ENCODE measurements at places on chromosomes 1 and 21.

GRCh38 chr1:158814970-158815369 is 16.2 kb upstream of the MNDA start:
- no peak for DNase-seq

- DNase-seq = peak; percentile 8
Observed at GRCh38 chr21:21200939-21201615, 202.9 kb downstream of the NCAM2 start.

GRCh38 chr1:180994262-180994661 is 28.4 kb downstream of the STX6 start:
- no peak for DNase-seq

GRCh38 chr1:168709405-168710363 is 19.3 kb downstream of the DPT start:
- peak; percentile 94 for DNase-seq

GRCh38 chr1:36639461-36639860 is 156.7 kb upstream of the CSF3R start:
- no peak for DNase-seq

- DNase-seq = no peak
Observed at GRCh38 chr1:179840107-179840506, 37.5 kb downstream of the TOR1AIP2 start.

DNA sequence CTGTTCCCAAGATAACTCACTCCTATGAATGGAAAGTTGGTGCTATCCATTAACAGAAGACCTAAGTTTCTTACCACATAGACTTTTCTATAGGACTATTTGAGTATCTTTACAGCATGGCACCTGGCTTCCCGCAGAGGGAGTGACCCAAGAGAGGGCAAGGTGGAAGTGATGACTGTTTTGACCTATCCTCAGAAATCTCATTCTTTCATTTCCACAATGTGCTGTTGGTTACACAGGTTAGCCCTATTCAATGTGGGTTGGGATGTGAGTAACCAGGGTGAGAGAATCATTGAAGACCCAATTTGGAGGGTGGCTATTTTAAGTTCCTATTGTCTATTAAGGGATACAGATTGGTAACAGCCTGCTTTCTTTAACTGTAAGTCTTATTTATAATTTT is 38.3 kb upstream of the NEXN start:
- DNase-seq = no peak

- no peak for DNase-seq
Observed at GRCh38 chr1:99969729-99970621, at the start of gene SLC35A3. Gene SLC35A3, plus strand, starts transcription at chr1:99969996. Its CDS starts 23,559 bp downstream, at chr1:99993555.

DNA sequence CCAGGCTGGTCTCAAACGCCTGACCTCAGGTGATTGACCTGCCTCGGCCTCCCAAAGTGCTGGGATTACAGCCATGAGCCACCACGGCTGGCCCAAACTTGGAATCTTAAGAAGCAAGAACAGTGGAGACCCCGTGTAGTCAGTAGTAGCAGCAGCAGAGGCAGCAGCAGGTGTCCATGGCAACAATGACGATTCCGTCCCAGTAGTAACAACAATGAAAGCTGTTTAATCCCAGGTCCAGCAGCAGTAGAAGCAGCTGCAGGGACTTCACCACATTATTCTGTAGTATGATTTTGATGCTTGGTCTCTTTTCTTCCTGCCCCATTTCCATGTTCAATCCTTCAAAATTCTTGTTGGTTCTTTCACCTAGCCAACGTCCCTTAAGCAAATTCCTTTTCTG is 69.6 kb upstream of the KCTD3 start:
- DNase-seq = no peak

DNA sequence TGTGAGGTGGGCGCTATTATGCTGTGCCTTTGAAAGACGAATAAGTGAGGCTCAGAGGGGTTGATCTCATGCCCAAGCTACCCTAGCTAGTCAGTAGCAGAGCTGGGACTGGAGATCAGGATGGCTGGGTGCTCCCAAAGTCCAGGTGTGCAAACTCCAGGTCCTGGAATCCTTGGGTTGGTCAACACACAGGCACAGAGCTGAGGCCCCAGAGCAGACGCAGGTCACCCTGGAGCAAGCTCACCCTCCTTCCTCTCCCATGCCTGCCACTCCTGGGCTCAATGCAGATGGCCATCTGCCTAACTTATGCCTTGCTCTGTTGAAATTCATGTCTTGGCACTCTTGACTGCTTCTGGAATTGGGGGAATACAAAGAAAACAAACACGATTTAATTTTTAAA is 587.2 kb downstream of the PTPRU start:
- no peak for DNase-seq

- no peak for DNase-seq
Observed at GRCh38 chr1:232954594-232955365, 4.4 kb downstream of the NTPCR start.

- no peak for DNase-seq
Observed at GRCh38 chr21:24486973-24487372, 1120.3 kb downstream of the MRPL39 start.

DNA sequence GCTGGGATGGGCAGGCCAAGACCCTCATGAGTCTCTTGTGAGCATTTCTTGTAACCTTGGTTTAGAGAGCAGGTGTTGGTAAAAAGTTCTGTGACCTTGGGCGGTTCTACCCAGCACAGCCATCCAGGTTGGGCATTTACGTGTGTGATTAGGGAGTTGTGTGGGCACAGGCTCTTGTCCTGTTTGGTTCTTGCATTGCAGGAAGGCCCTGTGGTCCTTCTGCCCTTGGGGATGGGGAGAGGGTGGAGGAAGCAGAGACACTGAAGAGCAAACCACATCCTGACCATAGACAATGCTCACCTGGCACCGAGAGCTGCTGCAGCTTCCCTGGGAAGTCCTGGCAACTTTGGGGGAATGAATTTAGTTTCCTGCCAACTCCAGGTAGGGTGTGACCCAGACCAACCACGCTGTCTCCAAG is 25.6 kb downstream of the RNF187 start:
- DNase-seq = no peak

- DNase-seq = peak; percentile 72
Observed at GRCh38 chr1:183281553-183282091, 95.6 kb downstream of the LAMC2 start.

- no peak for DNase-seq
Observed at GRCh38 chr1:7048395-7048794, 263.1 kb downstream of the CAMTA1 start.

DNA sequence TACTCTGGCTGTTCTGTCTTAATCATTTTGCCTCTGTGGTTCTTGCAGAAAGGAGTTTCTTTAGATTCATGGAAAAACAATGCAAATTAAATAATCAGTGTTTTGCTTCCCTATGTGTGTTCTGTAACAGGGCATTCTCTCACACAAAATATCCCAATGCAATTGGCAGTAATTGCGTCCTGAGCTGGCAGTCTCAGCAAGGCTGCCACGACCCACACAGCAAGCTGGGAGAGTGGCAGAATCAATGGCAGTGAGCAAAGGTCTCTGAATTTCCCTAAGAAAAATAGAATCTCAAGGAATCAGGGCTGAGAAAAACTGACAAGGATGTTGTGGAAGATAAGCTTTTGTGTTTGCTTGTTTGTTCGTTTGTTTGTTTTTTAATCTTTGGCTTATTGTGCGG is 198.1 kb upstream of the ST6GALNAC5 start:
- DNase-seq = no peak

GRCh38 chr1:51439053-51439452 is 80.0 kb downstream of the EPS15 start:
- no peak for DNase-seq
